ENCODE measurements at places on chromosomes 7 and 10.

- DNase-seq: no peak
These were observed 175.3 kb downstream of the MBL2 start for GRCh38 chr10:52597189-52597863.

DNA sequence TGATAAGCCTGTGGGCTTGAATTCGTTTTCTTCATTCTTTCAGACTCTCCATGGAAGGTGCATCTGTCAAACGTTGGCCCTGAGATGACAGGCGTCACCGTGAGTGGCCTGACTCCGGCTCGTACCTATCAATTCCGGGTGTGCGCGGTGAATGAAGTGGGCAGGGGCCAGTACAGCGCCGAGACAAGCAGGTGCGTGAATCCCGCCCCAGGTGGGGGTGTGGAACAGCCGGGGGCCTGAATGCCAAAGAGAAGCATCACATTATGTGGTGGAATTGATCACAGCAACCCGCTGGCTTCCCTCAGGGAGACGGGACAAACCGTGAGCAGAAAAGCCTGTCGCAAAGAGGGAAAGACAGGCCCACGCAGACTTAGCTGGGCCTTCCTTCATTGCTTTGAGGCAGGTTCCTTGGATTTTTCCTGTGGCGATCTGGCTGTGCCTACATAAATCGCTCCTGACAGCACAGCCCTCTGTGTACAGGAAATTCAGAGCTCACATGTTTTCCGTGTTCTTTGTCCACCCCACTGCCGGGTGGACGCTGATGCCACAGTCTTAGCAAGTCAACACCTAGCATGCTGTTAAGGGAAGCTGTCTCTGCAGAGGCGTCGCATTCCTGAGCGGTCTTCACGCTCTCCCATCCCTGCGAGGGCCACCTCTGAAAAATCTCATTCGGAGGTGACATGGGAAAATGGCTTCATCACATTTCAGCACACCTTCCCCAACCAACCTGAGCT is 671.0 kb upstream of the FOXK1 start:
- DNase-seq: no peak

- DNase-seq: no peak
These were observed 102.5 kb downstream of the COL26A1 start for GRCh38 chr7:101465131-101465530.

GRCh38 chr7:18455606-18456005 is 39.9 kb upstream of the HDAC9 start:
- DNase-seq: no peak

GRCh38 chr7:28755255-28755654 is 202.9 kb downstream of the TRIL start:
- DNase-seq: no peak

DNA sequence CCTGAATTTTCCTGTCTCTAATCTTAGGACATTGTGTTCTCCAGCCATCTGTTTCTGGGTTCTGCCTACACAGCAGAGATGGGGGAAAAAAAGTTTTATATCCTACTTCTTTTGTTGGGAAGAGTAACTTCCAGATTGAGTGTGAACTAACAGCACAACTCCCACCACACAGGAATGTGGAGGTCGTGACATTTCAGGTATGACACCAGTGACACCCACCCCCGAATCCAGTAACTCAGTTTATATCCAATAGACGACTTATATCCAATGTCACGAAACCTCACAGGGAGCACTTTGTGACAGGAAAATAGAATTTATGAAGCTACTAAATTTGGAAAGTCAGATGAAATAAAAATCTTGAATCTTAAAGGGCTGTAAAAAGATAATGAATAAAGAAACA is 211.9 kb upstream of the GRM3 start:
- no peak for DNase-seq

DNA sequence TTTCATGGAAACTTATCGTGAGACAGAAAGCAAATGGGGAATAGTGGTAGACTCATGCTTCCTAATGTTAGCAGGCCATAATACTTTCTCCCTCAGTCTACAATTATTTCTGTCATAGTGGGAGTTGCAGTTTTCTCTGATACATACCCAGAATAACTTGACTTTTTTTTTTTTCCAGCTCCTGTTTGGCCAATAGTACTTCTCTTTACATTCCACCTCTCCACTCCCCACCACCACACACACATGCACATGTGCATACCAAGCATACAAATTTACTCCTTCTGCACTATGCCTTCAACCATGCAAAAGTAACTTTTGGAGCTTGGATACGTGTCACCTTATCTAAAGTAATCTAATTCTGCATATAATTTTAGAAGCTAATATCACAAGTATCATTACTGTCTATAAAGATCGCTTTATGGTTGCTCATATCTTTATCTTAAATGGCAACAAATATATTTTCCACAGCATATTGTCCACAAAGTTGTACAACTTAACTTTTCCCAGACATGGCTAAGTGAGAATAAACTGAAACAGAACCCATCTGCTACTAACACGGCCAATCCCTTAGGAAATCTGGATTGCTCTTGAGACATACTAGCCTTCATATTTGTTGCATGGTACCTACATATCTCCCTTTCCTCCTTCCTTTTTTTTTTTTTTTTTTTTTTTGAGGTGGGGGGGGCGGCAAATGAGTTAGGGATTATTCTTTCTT is 49.0 kb downstream of the TES start:
- DNase-seq: no peak

- no peak for DNase-seq
These were observed 394.4 kb upstream of the NPVF start for GRCh38 chr7:25622695-25623094.

DNA sequence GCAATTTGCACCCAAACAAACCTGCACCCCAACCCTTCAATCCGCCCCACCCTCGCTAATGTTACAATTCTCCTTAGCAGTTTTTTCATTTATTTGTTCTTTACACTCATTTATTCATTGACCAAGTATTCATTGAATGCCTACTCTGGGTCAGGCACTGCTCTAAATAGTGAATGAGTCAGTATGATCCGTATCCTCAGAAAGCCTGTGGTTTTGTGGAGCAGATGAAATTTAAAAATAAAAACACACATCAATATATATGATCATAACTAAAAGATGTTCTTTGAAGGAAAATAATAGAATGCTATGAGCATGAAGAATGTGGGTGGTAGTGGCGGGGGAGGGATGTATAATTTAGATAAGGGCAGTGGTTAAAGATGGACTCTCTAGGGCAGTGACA is 13.3 kb downstream of the IFIT5 start:
- DNase-seq: no peak

DNA sequence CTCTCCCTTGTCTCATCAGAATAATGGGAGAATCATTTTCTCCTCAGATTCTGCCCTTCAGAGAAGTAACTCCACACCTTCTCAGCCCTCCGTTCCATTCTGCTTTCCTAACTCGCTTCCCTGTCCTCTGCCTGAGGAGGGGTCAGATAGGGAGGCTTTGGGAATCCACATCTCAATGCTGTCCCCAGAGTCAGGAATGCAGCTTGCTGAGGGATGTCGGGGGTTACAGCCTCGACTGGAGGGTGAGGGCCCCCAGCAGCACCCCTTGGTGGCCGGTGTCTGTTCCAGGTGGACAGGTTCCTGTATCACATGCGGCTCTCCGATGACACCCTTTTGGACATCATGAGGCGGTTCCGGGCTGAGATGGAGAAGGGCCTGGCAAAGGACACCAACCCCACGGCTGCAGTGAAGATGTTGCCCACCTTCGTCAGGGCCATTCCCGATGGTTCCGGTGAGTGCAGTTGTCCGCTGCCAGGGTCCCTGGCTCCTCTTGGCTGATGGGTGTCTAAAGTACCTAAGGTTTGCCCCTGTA is 6.9 kb downstream of the HKDC1 start:
- no peak for DNase-seq

DNA sequence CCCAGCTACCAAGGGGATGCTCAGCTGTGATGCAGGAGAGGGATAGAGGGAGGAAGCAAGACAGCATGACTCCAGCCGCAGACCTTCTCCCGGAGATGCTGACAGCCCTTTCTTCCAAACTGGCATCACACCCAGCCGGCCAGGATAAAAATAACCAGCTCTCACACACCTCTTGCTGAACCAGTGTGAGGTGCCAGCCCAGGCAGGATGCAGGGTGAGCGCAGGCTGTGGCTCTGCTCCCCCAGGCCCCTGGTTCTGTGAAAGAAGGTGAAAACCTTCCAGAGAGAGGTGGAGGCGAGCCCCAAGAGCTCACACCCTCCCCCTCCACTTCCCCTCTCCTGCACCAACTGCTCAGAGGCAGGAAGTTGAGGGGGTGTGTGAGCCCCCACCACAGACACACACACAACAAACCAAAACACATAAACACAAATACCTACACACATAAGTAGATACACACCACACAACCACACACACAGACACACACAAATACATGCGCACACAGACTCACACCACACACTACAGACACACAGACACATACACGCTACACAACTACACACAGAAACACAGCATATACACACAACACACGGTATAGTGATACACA is 4.0 kb downstream of the GPR15LG start:
- no peak for DNase-seq

- no peak for DNase-seq
These were observed 81.0 kb downstream of the CRTAC1 start for GRCh38 chr10:97949462-97949861.

DNA sequence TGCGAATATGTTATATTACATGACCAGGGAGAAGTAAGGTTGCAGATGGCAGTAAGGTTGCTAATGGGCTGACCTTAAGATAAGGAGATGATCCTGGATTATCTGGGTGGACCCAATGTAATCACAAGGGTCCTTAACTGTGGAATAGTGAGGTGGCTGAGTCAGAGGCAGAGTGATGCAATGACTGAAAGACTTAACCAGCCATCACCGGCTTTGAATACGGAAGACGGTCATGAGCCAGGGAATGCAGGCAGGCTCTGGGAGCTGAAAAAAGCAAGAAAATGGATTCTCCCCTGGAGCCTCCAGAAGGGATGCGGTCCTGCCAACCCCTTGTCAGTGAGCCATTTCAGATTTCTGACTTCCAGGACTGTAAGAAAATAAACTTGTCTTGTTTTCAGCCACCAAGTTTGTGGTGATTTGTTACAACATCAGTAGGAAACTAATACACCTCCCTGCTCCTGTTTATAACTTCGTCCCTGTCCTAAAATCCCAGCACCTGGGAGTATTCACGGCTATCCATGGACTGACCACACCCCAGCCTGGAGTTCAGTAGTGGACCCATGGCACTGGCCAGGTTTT is 4.6 kb upstream of the C10orf95 start:
- DNase-seq: no peak

DNA sequence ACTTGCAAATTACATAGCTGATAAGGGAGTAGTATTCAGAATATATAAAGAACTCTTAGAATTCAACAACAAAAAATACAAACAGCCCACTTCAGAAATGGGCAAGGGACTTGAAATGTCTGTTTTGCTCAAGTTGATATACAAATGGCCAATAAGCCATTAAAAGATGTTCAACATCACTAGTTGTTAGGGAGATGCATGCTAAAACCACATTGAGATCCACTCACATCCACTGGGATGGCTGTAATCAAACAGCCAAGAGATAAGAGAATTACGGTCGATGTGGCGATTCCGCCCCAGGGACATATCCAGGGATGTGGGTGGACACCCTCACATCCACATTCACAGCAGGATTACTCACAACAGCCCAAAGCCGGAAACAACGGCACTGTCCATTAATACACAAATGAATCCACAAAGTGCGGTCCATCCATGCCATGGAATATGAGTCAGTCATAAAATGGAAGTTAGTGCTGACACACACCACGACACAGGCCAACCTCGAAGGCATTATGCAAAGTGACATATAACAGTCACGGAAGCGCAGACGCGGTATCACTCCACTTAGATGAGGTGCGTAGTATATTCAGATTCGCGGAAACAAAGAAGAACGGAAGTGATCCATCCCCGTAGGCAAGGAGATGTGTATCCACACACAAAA is 227.8 kb downstream of the DNAJB6 start:
- peak; percentile 42 for DNase-seq

Measured in 8988T (cell line).